ENCODE measurements at places on chromosomes 1 and 21. TPM values are rescaled to one million over a fixed set of nuclear protein-coding genes. Genes with fewer than 3 reads are reported as not detected.

DNA sequence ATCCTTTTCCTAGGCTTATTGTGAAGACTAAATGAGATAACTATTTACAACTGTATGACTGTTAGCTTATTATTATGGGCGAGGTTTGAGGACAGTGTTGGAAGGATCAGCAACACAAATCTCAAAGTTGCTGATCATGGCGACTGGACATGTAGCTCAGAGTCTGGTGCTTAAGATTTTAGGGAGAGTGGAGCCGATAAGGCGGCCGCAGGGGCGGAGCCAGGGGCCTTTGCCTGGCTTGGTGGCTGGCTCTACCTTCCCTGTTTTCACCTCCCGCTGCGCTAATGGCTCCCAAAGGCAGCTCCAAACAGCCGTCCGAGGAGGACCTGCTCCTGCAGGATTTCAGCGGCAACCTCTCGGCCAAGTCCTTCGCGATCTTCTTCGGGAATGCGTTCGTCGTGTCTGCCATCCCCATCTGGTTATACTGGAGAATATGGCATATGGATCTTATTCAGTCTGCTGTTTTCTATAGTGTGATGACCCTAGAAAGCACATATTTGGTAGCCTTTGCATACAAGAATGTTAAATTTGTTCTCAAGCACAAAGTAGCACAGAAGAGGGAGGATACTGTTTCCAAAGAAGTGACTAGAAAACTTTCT lies 45.5 kb downstream of the GIPC2 start:
- DNase-seq: no peak
- H3K4me3 ChIP-seq: no peak overlapping the region
- H3K27me3 ChIP-seq: no peaks in the 10 kb centered on the region
- no peaks in the 10 kb centered on the region for H3K36me3 ChIP-seq

- no peaks in the 10 kb centered on the region for H3K36me3 ChIP-seq
- H3K27me3 ChIP-seq: no peaks in the 10 kb centered on the region
- peak overlapping the region; percentile 58 for H3K4me3 ChIP-seq
Observed at GRCh38 chr1:108560189-108560873, 431 bp downstream of the EEIG2 start.

DNA sequence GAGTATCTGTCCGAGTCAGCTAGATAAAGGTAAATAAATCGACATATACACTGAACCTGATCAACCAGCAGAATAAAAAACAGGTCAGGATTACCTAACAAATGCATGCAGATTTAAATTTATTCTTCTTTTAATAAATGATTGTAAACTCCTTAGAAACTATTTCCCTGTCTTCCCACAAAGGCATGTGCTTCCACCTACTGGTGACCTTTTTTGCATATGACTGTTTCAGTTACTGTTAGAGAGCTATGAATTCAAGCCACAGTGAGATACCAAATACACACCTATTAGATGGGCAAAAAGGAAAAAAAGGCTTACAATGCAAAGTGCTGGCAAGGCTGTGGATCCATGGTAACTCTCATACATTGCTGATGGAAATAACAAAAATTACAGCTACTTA lies 957.4 kb upstream of the NCAM2 start:
- no peak for DNase-seq
- H3K27ac ChIP-seq: no peak overlapping the region
- no peaks in the 10 kb centered on the region for H3K27me3 ChIP-seq
- no peaks in the 10 kb centered on the region for H3K4me1 ChIP-seq

GSTM3 gene
- 72.2 TPM for total RNA-seq

OR14K1 gene
- total RNA-seq: not detected

TXLNA gene
- 62.7 TPM for total RNA-seq

RHCE gene
- 0.57 TPM for total RNA-seq
